ENCODE measurements at places on chromosomes 5 and 9.

- DNase-seq, result no peak
Observed at GRCh38 chr5:124576848-124577409, 169.5 kb downstream of the ZNF608 start.

GRCh38 chr5:67268231-67269021 lies 71.8 kb upstream of the CD180 start:
- peak; percentile 77 for DNase-seq

DNA sequence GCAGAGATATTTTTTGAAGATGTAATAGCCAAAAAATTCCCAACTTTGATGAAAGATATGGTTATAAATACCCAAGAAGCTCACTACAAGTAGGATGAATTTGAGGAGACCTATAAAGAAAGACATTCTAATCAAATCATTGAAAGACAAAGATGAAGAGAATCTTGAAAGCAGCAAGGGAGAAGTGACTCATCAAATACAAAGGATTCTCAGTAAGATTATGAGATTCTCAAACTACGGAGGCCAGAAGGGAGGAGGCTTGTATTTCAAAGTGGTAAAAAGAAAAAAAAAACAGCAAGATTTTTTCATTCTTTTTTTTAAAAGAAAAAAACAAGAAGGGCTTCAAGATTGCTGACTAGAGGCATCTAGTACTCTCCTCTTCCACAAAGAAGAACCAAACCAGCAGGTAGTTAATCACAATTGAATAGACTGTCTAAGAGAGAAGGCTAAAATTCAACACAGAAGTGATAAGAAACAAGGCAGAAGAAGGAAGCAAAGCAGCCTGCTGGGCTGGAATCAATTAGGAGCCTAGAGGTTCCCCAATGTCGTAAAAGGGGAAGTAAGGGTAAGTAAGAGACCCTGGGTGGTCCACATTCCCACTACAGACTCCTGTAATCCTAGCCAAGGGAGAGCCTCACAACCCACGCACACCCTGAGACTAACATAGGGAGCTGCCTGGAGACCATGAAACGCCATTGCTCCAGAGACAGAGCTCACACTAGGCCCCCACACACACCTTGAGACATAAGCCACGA lies 59.1 kb upstream of the NIPAL4 start:
- DNase-seq, result no peak

GRCh38 chr5:6791031-6791430 lies 77.8 kb downstream of the TENT4A start:
- no peak for DNase-seq

DNA sequence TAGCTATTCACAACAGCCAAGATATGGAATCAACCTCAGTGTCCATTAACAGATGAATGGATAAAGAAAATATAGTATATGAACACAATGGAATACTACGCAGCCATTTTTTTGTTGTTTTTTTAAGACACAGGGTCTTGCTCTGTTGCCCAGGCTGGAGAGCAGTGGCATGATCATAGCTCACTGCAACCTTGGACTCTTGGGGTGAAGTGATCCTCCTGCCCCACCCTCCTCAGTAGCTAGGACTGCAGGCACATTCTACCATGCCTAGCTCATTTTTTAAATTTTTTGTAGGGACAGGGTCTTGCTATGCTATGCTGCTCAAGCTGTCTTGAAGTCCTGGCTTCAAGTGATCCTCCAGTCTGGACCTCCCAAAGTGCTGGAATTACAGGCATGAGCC lies 38.5 kb downstream of the CERT1 start:
- no peak for DNase-seq

- no peak for DNase-seq
Observed at GRCh38 chr5:35487233-35488025, 130.2 kb upstream of the SPEF2 start.

GRCh38 chr9:133009906-133010582 lies 20.8 kb upstream of the GTF3C5 start:
- no peak for DNase-seq

DNA sequence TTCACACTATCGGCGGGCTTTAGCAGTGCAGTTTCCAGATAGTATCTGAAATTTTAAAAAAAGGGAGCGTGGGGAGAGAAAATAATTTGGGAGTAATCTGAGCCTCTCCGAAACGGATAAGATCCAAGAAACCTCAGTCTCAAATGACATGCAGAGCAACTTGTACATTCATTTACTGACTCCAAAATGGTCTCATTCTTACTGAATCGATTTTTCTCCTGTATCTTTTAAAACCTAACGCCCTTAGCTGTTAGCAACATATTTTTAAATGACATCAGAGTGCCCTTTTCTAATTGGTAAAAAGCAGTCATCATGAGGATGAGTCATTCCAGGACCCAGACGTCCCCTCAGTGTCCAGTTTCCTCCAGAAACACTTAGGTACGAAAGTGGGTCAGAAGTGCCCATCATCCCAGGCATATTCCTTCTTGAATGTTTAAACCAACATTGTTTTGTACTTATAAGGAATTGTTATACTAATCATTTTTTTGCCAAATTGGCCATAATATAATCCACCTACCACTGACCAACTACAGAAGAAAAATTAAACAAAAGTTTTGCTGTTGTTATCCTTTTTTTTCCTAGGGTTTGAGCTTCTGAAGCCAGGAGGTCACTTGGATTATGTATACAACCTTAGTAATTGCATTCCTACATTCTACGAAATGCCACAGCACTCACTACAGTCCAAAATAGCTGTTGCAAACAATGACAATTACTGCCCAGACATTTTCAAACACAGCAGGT lies 354.4 kb downstream of the ADAMTS6 start:
- no peak for DNase-seq

Measured in RWPE1 (cell line).